ENCODE measurements at places on chromosomes 5 and 9.

- DNase-seq, result no peak
These were observed 59.5 kb downstream of the TMEM174 start for GRCh38 chr5:73232266-73233041.

- DNase-seq, result peak; percentile 91
These were observed 5.9 kb upstream of the EGR1 start for GRCh38 chr5:138459311-138459933.

DNA sequence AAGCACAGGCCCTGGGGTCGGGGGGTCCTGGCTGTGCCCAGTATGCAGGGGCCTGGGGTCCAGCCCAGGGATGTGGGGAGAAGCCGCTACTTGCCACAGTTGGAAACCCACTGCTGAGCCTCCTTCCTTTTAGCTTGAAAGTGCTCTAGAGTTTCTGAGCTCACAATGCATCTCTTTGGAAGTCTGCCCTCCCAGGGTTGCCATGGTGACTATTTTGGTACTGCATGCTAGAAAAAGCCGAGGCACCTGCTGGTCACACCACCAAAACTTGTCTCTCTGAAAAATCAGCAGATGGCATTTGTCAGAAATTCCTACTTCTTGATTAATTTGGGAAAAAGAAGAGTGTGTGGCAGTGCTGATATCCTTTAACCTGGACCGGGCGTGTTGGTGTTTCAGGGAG is 151.8 kb downstream of the SEC61B start:
- no peak for DNase-seq

DNA sequence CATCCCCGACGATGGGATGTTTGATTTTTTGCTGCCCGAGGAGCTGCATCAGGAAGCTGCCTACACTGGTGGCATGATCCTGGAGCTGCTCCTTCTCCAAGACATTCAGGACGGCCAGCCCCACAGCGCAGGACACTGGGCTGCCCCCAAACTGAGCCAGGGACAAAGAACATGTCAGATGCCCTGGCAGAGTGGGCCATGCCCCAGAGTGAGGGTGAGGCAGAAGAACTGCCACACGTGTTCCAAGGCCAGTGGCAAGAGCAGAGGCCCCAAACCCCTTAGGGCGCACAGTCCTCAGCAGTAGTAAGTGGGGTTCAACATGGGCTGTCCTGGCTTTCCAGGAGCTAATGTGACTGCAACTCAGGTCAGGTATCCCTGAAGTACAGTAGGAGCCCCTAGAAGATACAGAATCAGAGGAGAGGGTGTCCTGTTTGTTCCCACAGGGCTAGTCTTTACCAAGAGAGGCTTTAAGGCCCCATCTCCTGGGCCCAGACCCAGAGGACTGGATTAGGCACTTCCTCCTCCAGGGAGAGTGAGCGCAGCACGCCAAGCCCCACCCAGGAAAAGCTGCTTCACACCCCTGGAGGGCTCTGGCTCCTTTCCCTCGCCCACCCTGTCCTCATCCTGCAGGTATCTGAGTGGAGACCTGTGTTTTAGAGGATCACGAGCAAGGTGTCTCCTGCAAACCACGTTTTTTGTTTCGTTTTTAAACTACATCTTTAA is 11.1 kb downstream of the HNRNPAB start:
- no peak for DNase-seq

GRCh38 chr9:87862536-87863268 is 20.0 kb upstream of the SPATA31E1 start:
- DNase-seq, result no peak

- DNase-seq, result peak; percentile 64
These were observed 85.9 kb downstream of the SETX start for GRCh38 chr9:132268725-132269352.

- no peak for DNase-seq
These were observed 372.7 kb downstream of the TMEM38B start for GRCh38 chr9:106066940-106067524.

GRCh38 chr5:73312146-73312871 is 136.3 kb downstream of the FOXD1 start:
- DNase-seq, result no peak

GRCh38 chr9:97468658-97469448 is 32.6 kb upstream of the TMOD1 start:
- peak; percentile 2 for DNase-seq

- no peak for DNase-seq
These were observed 280.1 kb downstream of the CDH10 start for GRCh38 chr5:24364711-24365110.

- DNase-seq, result no peak
These were observed 265.6 kb downstream of the TMEM232 start for GRCh38 chr5:110460837-110461236.

DNA sequence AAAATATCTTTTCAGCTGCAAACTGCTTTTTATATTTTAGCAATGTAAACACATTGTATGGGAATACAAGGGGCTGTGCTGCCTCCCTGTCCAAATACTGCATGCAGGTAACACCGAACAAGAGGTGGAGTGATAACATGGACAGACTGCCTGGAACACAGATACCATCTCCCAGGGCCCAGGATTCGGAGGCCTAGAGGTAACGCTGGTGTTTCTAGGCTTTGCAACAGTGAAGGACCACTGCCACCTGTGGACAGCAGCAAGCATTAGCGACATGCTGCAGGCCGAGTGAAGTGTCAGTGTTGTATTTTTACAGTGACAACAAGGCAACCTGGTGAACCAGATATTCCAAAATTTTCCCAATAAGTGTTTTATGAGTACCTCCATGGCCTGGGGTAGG is 379.1 kb downstream of the DMRT2 start:
- no peak for DNase-seq

GRCh38 chr5:119367502-119368237 is 11.9 kb downstream of the TNFAIP8 start:
- DNase-seq, result no peak

- no peak for DNase-seq
These were observed at the start of gene GAPT for GRCh38 chr5:58491216-58491892. TSS of gene GAPT (plus strand) at chr5:58491435. CDS start at chr5:58494537, 3,102 bp downstream.

- DNase-seq, result no peak
These were observed 74.9 kb upstream of the GAS1 start for GRCh38 chr9:87022178-87022577.

DNA sequence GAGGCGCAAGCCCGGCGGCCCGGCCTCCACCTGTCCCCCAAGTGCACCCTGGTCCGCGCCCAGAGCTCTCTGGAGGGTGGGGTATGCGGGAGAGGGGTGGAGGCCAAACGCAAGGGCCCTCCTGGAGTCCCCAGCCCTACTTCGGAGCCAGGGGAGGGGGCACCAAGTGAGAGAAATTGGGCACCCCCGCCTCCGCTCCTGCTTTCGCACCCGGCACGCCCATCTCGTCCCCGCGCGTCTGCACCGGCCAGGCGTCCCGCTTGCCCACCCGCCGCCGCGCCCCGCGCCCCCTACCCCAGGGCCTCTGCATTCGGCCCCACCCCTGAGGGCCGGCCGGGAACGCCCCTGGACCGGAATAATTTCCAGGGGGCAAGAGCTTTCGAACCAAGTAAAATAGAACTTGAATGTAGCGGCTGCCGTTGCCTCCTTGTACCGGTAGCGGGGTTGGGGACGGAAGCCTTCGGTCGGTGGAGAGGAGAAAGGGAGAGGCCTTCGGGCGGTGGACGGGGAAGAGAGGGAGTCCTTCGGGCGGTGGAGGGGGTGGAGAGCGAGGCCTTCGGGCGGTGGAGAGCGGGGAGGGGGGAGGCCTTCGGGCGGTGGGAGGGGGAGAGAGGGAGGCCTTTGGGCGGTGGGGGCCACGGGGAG is 694 bp upstream of the PHPT1 start:
- no peak for DNase-seq

DNA sequence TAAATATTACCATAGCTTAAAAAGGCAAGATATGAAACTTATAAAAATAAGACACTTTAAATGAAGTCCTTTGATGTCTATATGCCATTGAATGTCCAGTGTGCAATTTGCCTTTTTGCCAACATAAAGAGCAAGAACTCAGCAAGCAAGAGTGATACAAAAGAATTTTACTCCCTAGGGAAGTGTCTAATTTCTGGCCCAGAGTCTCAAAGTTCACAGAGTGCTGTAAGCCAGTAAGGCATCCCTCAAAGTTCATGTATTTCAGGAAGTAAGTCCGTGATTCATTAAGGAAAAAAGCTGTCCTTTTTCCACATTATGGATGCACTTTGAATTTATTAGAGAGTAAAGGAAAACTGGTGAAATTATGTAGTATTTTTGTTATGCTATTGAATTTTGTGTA is 185.2 kb downstream of the CCDC171 start:
- no peak for DNase-seq

Measured in activated CD4-positive, alpha-beta T cell treated with anti-CD3 and anti-CD28 coated beads, Interleukin-2, amount 50 U/mL, for 4 hours (primary cell).